ENCODE measurements at places on chromosomes 16 and 17.

DNA sequence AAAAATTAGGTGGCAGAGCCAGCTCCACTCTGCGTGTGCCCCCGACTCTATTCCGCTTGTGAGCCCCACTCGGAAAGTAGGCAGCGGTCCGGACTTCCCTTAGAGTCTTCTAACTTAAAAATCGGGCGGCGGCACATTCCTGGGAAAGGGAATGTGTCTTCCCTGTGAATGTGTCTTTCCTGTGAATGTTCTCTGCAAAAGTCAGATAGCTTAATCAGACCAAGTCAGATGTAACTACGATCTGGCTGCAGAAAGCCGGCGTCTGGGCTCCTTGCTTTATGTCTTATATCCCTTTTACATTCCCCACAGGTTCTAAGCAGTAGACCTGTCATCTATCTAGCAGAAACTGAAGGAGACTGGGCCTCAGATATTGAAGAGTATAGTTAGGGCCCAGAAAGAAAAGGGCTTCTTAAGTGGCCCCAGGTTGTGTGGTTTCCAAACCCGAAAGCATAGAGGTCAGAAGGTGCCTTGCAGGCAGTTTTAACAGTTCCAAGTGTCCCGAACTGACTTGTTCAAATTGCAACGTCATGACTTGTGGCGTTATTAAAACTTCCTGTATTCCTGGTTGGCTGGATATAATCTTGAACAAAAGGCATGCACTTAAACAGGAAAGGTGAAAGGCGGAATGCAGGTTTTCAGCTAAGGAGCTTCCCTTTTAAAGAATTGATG is 601 bp downstream of the PHKB start:
- peak; percentile 80 for DNase-seq

DNA sequence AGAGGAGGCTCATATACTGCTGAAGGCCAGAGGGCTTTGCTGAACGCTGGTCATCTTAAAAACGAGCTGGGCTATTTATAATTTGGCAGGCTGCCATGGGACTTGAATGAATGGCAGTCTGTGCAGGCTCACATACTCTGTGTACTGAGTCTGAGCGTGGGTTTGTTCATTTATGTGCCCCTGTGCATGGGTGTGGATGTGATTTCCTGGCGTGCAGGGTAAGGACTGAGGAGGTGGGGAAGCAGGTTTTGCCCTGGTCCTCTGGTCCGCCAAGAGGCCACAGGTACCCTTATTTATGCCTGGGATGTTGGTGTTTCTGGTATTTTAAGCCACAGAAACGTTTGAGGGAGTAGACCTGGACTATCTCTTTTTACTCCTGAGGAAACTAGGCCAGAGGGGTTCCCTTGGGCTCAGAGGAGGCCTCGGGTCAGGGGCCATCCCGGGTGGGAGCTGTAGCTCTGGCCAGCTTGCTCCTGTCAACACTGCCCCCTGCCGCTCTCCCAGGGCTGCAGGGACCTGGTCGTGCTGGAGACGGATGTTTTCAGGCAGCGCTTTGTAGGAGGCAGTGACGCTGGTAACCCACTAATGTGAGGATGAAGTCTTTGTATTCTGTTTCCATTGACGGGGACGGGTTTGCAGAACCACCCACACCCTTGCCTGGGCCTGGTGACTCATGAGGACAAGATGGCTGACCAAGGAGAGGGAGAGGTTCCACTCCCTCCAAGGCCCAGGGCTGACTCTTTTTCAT is 184.4 kb downstream of the MSI2 start:
- DNase-seq = no peak

DNA sequence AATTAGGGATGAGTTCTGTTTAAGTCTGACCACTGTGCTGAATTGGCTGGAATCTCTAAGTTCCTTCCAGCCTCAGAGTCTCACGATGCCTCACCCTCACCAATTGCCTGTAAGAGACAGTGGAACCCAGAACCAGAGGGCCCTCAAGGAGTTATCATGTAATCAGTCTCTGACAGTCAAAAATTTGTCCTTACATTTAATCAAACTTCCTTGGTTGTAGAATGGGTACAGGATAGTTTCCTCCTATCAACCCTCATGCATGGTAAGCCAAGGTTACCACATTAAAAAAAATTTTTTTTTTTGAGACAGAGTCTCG is 83.2 kb downstream of the CDK5R1 start:
- DNase-seq = no peak

DNA sequence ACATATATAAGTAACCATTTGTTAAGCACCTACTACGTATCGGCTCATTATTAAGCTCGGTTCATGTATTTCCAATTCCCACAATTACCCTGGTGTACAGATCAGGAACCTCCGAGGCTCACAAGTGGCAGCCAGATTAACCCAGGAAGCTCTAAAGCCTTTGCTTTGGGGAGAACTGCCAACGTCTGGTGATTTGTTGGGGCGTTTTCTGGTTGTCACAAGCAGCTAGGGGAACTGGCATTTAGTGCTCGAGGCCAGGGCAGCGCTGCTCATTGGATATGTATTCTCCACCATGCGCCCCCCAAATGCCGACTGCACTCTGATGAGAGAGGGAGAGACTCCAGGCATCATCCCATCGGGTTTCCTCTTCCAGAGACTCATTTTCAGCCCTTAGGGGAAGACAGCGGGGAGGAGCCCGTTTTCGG is 541 bp downstream of the ZNF18 start:
- DNase-seq = peak; percentile 76

- DNase-seq = no peak
Observed at GRCh38 chr16:13143551-13143950, 242.2 kb downstream of the SHISA9 start.

DNA sequence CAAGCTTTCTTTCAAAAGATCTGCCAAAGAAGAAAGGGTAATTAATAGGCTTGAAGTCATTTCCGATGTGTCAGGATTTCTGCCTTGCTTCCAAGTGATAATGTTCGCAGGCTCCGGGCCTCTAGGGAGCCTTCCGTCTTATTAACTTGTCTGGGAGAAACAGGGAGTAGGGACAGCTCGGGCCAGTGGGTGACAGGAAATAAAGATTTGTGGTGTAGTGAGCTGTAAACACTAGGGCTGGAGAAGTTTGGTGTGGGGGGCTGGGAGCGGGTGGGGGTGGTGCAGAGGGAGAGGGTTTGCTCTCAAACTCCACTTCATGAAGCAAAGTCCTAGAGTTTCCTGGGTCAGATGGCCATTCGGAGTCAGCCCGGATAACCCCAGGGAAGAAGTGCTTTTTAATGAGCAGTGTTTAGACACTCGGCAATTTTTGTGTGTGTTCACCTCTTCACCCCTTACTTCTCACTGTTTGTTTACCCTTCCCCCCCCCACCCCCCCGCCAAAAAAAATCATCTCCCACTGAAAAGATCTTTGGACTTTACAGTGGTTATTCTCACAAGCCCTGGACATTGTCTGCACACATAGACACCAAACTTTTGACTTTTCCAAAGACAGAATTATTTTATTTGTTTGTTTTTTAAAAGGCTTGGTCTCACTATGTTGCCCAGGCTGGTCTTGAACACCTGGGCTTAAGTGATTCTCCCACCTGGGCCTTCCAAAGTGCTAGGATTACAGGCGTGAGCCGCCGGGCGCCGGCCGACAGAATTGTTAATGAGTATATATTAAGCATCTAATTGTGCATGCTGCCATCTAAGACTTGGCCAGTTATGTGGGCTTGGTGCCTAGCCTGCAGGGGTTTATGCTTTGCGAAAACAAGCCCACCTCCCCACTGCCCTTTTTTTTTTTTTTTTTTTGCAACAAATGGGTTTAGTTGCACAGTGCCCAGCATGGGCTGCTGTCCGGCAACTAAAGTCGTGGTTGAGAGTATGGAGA is 196.4 kb downstream of the CCDC182 start:
- no peak for DNase-seq

DNA sequence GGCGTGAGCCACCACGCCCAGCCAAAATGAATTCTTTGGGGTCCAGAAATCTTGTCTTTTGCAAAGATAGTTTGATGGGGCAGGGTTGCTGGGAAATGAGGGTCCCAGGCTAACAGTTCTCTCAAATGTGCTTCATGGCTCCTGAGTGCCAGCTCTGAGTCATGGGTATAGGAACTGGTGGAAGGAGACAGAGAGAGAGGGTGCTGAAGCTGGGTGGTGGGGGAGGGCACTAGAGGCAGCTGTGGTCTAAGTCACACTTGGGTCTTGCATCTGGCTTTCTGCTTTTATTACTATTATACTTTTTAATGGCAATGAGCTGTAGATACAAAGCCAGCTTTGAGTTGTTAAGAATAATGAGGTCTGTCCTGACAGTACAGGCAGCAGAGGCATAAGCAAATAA is 54.6 kb downstream of the PRKCA start:
- no peak for DNase-seq

- no peak for DNase-seq
Observed at GRCh38 chr17:48910370-48910769, 2.2 kb downstream of the UBE2Z start.

DNA sequence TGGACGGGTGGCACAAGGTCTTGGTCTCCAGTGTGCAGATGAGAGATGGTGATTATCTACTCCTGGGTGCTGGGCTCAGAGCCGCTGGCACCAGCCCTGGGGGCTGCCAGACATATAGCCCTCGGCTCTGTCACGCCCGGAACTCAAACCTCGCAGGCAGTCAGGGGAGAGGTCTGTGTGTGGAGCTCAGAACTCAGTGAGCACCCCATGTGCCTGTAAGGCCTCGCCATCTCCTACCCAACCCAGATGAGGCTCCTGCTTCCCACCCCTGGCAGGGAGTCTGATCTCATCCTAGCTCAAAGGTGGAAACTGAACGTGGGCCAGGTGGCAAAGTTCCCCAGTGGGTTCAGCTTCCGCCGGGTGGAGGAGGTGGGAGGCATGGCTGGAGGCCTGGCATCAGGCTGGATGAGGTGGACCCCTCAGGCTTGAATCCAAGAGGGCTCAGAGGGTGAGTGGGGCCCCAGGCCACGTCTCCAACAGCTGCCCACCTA is 22.6 kb upstream of the NPTX1 start:
- DNase-seq = no peak

DNA sequence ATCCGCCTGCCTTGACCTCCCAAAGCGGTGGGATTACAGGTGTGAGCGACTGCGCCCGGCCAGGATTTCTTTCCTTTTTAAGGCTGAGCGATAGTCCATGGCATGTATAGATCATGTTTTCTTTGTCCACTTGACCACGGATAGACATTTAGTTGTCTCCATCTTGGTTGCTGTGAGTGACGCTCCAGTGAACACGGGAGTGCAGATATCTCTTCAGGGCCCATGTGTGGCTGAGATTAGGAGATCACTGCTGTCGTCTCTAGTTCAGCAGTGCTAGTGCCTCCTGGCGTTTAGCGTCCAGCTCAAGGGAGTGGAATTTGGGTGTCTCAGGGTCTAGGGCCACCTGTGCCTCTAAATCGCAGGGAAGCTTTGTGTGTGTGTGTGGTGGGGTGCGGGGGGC is 41.5 kb downstream of the ABCC1 start:
- DNase-seq = no peak

DNA sequence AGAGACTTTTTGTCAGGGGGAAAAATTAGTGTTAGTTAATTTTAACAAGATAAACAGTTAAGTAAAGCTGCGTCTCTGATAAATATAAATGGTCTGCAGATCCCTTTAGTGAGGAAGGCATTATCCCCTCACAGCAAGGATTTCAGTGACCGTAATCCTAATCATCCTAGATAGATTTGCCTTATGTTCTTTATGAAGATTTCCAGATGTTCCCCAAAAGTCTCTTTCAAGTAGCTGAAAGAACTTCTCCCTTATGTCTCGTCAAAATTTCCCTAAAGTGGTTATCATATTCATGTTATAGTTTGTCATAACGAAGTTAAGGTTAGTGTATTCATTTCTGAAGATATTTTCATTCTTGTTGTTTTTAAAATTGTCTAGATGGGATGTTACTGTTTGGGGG is 5.6 kb downstream of the MOSMO start:
- DNase-seq = no peak

DNA sequence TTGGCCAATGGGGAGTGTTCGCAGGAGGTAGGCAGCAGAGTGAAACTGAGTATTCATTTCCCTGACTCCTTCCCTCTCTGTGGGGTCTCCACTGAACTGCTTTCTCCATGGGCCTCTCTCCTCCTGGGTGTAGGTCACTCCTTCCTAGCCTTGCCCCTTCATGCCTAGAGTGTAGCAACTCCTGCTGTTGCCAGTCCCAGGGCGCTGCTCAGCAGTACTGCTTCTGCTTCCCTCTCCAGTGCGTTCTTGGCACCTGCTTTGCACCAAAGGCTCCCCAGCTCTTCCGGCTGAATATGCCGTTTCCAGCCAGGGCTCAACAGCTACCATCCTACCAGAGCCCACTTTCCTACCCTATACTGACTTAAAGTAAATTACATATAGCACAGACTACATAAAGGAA is 92.2 kb downstream of the MAF start:
- DNase-seq = no peak

DNA sequence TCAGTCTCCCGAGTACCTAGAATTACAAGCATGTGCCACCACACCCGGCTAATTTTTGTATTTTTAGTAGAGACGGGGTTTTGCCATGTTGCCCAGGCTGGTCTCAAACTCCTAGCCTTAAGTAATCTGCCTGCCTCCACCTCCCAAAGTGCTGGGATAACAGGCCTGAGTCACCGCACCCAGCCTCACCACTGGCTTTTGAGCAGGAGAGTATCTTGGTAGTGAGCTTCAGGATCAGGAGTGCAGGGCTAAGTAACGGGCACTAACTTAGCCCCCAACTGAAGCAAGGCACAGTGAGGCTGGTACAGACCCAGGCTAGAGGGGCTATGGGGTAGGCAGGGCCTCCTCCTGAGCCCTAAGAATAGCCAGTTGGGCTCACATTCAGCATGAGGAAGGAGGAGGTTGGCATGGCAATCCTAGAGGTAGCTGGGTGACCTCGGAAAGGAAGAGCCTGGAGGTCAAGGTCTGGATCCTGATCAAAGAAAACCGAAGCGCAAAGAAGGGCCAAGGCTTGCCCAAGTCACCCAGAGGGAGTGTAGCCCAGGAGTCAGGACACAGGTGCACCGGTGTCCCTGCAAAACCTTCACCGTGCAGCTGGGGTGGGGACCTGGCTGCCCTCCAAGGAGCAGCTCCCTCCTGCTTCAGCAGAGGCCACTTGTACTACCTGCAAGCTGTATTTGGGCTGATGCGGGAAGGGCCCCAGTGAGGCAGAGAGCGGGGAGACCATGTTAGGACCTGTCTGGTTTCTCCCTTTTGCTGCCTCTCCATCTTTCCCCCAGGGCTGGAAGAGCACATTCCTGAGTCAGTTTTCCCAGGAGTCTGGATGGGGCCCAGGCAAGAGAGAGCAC is 1.3 kb upstream of the ADGRG5 start:
- DNase-seq = no peak

Measured in MM.1S (cell line).